ENCODE measurements at places on chromosomes 7 and 10.
A peak's percentile ranks its signal among the peaks of the same experiment; 100 is the strongest.

DNA sequence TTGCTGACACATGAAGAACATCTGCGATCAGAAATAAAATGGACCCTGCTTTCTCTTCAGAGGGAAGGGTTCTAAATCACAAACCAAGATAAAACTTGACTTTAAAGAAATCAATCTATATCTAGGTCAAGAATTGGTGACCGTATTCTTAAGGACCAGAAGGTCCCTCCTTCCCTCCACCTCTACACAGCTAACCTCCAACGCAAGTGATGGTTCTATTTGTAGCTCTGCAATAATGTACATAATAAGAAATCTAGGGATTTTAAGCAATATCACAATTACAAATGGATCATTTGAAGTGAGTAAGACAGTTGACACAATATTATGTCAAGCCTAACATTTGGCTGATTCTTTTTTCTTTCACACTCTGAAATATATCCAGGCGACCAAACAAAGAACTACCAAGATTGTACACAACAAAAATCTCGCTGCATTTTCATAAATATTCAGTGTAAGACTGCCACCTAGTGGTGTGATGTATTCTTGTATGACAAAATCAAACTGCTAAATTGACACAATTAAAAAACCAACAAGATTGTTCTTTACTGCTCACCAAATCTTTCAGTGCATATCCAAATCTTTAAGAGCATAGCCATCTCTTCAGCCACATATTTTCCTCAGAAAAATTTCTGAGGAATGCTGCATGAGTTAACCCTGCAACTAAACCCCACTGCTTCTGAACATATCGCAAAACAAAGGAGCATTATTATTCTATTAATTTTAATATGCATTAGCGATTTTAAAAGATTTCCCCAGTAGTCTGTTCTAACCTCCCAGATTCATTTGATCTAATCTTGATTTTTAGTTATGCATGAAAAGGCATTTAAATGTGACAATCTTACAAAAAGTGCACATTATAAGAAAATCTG lies 44.5 kb downstream of the ICA1 start:
- peak; percentile 79 for DNase-seq

DNA sequence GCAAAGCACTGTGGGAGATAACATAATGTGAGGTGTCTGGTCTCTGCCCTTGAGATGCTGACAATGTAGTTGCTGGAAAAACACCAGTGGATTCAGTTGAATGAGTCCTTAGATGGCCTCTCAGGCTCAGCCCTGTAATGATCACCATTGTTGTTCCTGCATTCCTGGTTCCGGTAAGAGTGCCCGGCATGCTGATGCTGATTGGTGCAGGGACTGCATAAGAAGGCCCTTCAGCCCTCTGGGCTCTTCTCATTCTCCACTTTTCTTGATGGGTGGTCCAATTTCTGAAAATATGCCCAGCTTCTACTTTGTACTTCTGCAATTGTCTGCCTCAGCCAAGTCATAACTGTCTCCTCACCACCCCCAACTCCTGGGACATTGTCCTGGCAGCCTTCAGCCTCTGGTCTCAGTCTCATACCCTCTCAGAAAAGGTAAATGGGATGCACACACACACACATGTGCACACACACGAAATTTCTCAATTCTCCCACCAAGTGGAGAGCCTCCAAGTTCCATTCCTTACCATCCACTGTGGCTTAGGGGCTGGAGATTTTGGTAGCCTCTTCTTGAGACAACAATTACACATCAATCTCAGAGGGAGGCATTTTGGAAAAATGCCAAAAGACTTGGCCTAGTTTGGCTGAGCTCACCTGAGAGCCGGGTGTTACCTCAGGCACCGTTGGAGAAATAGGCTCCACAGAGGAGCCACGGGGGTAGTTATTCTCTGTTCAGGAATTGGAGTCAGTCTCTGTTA lies 314.9 kb downstream of the RPS24 start:
- DNase-seq, result no peak

- no peak for DNase-seq
These were observed 35.3 kb downstream of the PALD1 start for GRCh38 chr10:70513848-70514309.

- DNase-seq, result no peak
These were observed 34.0 kb downstream of the AHCYL2 start for GRCh38 chr7:129258649-129259389.

DNA sequence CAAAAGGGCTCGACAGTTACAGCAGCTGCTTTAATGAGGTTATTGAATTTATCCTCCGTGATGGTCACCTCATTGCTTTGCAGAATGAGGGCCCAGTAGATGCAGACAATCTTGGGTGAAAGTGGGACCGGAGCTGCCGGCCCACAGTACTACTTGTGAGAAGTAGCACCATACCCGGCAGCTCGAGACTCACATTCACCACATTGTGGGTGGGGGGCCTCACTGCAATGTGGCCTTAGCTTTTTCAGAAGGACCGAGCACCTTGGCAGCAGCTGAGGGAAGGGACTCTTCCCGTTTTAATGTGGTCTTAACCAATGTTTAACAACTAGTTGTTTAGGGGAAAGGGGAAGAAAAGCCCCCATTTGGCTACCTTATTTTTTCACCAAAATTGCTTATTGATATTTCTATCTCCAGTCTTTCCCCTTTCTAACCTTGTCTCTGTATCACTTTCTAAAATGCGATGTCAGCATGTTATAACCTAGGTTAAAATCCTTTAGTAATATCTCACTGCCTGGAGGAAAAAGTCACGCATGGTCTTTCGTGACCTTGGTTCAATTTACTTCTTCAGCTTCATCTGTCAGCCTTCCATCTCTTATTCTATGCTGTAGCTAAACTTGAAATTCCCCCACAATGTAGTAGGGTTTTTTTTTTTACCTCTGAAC lies 87.4 kb upstream of the PHYHIPL start:
- DNase-seq, result no peak

- no peak for DNase-seq
These were observed 33.6 kb downstream of the VWA2 start for GRCh38 chr10:114272696-114273095.

DNA sequence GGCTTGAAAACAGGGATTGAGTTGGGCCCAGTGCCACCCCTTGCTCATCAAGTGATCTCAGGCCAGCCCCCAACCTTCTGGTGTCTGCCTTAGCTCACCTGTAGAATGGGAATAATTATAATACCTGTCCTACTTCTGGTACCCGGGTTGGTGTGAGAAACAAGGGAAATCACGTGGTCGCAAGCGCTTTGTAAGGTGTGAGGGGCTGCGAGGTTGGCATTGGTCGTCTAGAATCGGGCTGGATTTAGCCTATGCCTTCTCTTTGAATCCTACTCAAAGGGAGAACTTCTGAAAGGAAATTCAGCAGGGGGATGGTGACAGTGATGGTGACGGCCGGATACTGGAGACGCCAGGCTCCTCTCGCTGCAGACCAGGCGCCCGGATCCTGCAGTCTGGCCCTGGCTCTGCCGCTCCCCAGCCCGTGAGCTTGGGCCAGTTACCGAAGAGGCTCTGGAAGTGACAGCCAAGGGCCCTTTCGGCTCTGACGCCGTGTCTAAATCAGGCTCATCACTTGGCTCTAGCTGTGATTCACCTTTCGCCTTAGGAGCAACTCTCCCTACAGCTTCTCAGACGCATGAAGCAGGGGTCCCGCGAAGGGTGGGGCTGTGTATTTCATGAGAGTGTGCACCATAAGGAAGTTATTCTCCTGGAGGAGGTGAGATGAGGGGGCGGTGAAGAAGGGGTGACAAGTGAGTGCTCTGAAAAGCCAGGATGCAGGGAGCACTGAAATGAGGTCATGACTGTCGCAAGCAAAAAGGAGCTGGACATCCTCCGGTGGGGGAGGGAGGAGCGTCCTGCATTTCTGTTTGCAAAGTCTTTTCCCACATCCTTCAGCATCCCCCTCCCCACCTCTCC lies 4.0 kb upstream of the CREB5 start:
- DNase-seq, result no peak

DNA sequence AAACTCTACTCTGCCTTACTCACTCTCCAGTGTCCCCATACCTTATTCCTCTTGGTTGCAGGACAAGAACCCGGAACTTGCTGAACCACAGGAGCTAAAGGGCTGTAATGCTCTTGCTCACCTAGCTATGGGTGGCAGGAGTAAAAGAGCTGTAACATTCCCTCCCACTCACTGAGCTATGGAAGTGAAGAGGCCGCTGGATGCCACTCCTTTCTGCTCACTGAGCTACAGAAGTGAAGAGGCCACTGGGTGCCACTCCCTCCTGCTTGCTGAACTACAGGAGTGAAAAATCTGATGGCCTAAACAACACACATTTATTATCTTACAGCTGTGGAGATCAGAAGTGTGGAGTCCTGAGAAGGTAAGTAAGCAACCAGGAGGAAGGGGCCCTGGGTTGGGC lies 17.5 kb downstream of the MRPS24 start:
- no peak for DNase-seq

GRCh38 chr10:88154596-88155250 lies 291.3 kb downstream of the PTEN start:
- DNase-seq, result no peak

DNA sequence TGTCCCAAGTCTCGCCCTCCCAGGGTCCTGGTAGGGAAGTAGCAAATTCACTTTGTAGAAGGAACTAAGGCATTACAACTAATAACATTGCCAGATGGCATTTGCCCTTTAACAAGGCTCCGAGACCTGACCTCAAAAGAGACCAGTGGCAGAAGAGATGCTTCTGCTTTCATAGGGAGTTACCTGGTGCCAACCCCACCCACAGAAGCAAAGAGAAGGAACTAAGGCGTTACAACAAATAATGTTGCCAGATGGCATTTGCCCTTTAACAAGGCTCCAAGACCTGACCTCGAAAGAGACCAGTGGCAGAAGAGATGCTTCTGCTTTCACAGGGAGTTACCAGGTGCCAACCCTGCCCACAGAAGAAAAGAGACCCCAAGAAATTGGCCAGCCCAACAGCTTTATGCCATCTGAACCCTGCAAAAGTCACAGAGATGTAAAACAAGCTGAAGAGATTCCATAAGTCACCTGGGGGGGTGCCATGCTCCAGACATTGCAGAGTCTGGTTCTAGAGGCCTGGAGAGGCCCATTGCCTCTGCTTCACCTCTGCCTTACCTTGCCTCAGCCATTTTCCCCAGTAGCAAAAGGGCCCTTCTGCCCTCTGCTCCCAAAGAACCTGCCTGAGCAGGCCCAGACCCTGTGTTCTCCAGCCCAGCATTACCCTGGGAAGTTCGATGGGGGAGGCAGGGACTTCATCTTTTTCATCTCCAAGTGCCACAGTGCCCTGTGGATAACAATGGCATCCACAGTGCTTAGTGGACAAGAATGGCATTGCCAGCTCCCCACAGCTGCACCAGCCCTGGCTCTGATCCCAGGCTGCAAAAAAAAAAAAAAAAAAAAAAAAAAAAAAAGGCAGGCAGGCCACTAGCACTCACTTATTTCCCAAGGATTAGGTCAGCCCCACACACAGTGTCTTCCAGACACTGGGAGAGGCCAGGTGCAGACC lies 179.5 kb upstream of the PLXNA4 start:
- DNase-seq, result no peak

GRCh38 chr10:96718304-96718990 lies 1.9 kb downstream of the PIK3AP1 start:
- peak; percentile 84 for DNase-seq

DNA sequence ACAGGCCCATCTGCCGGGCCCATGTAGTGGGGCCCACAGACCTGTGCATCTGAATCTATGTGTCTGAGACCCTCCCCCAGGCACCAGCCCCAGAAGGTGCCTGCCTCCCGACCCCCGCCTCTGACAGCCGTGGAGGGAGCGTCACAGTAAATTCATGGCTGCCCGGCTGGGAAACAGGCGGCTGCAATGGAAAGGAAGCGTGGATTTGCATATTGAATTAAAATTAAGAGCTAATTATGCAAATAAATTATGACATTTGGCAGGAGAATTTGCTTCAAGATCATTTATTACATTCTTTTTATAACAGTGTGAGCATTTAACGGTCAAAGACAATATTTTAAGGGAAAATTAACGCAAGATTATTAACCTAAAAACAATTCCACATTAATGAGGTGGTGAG lies 92.3 kb downstream of the HIF1AN start:
- no peak for DNase-seq

GRCh38 chr7:141477865-141478264 lies 73.3 kb upstream of the AGK start:
- no peak for DNase-seq

DNA sequence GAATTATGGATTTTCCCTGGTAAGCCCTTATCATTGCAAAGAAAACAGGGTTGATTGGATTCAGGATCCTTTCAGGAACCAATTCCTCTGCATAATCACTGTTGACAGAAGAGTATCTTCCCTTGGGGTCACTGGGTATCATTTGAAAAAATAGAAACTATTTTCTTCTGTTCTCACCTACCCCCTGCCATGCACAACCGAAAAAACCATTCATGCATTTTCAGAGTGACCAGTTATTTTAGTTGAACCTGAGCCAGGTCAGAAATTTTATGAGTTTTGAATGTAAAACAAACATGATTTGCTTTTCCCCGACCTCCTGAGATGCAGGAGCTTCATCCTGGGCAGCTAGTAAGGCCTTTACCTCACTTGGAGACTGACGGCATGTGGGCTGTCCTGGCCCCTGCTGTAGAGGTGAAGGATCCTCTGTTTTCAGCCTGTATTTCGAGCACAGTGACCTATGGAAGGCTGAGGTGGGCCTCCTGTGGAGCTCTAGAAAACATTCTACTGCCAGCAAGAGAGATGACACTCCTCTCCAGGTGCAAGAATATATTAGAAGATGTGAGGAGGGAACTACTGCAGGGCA lies 30.1 kb downstream of the TMEM178B start:
- DNase-seq, result no peak

GRCh38 chr7:16266877-16267276 lies 154.5 kb downstream of the CRPPA start:
- DNase-seq, result no peak

DNA sequence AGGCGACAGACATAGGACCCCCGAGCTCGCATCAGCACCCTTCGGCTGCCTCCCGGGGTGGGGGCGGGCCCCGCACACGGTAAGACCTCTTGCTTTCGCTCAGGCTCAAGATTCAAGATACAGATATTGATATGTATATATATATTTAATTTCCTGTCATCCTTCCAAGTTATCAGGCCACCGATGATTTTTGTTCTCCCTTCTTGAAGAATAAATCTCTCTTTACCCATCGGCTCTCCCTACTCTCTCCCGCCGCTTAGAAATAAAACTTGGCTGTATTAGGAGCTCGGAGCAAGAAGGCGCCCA lies 603 bp downstream of the ADRA2A start:
- no peak for DNase-seq

DNA sequence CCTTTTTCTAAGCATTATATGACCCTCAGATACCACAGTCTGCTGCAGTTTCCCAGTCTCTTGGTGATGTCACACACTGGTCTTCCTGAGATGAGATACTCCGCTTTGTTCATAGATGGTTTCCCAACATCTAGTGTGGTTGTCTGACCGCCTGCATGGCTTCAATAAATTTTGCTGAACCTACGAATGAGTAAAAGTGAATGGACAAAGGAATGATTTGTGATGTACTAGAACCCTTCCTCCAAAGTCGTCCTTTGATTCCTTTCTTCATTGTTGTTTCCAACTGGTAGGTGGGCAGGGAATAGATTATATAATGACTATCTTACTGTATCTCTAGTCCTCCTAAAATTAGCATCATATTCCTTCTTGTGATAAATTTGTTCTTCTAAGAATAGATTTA lies 82.5 kb downstream of the SLC35B4 start:
- no peak for DNase-seq

Data from NB4 (cell line).